ENCODE measurements at places on chromosomes 1 and 21.

GRCh38 chr1:119743776-119744597, 24.7 kb downstream of the HMGCS2 start:
- peak; percentile 64 for DNase-seq

GRCh38 chr1:209268479-209268878, 315.0 kb upstream of the CAMK1G start:
- no peak for DNase-seq

DNA sequence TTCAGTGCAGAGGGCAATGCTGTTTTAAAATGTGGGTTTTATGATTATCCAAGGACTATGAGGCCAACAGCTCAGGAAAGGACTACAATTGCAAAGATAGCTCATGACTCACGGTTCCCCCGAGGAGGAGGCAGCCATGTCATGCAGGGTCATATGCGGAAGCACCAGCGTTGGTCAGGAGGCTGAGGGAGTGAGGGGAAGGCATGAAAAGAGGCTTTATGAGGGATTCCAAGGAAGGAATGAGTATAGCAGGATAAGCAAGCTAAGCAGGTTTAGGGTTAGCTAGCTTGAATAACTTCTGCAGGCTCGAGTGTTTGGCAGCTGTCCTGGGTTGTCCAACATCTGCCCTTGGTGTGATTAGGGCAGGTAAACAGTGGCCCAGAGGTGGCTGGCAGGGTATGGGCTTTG, 495.1 kb downstream of the SETD4 start:
- DNase-seq = no peak

- DNase-seq = no peak
Measured at GRCh38 chr1:224541901-224542630, 74.1 kb upstream of the CNIH3 start.

- no peak for DNase-seq
Measured at GRCh38 chr1:207890136-207890738, 20.7 kb downstream of the CD34 start.

GRCh38 chr1:225870911-225871310, 11.3 kb downstream of the TMEM63A start:
- DNase-seq = no peak

DNA sequence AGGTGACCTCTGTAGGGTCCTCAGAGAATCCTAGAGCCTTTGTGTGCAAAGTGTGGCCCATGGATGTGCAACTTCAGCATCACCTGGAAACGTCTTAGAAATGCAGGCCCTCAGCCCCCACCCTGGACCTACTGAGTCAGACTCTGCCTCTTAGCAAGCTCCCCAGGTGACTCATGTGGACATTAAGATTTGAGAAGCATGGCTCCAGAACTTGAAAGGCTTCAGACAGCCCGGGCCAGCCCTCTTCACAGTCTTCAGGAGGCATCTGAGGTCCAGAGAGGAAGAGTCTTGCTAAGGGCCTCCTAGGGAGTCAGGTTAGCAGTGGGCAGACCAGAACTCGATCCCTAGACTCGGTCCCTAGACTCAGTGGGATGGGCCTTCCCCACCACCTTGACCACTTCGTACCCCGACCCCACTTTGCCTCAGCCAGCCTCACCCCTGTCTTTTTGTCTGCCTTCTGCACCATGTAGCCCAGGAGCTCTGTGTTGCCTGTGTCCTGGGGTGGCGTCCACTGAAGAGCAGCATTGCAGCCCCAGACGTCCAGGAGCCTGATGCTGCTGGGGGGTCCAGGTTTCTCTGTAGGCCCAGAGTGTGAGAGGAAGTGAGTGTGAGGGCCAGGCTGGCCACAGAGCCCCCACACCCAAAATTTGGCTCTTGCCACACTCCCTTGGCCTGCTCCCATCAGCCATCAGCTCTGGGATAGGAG, 4.8 kb downstream of the MYBPH start:
- DNase-seq = no peak

- no peak for DNase-seq
Measured at GRCh38 chr1:110211496-110212168, 1.5 kb downstream of the KCNC4 start.

DNA sequence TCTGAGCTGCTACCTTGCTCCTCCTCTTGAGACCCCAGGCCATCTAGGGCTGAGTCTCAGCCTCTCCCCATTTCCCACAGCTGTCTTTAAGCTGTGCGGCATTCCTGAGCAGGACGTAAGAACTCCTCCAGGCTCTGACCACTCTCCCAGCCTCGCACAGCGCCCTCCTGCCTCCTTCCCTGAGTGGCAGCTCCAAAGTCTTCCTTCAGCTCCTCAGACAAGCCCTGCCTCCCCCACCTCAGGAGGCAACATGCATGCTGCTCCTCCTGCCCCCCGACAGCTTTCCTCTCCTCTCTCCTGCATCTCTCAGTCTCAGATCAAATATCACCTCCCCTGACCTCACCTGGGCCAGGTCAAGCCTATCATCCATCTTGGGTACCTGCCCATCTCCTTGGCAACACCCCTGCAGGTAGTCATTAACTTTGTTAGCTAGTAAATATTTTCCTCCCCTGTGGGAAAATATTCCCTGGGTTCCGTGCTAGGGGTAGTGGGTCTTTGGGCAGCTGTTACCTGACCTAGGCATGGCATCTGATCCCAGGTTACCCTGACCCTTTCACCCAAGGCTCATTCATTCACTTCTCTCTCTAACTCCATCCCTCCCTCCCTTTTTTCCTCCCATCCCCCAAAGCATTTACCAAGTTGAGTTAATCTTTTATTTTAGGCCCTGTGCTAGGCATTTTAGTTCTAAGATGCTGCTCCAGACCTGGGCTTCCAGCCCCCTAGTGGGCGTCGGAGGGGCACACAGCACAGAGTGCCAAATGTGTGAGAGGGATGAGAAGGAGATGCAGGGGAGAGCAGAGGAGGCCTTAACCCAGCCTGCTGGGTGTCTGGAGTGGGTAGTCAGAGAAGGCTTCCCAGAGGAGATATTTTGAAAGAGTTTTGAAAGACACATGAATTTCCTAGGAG, 419.9 kb downstream of the PTPRU start:
- no peak for DNase-seq

DNA sequence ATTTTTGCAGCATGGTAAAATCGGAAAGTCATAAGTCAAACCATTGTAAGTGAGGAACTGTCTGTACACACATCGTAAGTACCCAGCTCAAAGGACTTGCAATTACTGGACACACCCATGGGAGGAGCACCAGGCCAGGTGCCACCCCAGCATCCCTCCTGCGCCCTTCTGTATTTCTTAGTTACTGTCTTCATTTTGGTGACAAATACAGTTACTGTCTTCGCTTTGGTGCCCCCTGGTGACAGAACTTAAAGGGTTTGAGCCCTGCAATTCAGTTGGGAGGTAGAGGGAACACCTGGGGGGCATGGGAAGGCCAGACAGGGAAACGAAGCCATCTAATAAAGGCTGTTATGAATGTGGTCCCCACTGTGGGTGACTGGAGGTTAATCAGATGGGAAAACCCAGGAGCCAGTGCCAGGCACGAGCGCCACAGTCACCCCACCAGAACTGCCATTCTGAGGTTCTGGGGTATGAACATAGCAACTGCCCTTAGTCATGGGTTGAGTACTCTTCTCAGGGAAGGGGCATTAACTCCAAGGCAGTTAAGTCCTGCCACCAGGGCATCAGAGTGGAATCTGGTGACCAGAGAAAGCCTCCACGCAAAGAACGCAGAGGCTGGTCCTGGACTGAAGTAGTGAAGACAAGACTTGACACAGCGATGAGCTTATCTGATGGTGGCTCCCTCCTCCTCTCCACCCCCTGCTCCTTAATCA, 612.9 kb downstream of the PTPRU start:
- DNase-seq = peak; percentile 15

GRCh38 chr1:166811691-166812090, 27.6 kb upstream of the POGK start:
- no peak for DNase-seq

- DNase-seq = no peak
Measured at GRCh38 chr21:37828556-37828955, 87.7 kb downstream of the KCNJ6 start.

GRCh38 chr1:111736548-111737215, 2.5 kb downstream of the INKA2 start:
- no peak for DNase-seq

- no peak for DNase-seq
Measured at GRCh38 chr1:208187499-208188041, 56.6 kb downstream of the PLXNA2 start.

DNA sequence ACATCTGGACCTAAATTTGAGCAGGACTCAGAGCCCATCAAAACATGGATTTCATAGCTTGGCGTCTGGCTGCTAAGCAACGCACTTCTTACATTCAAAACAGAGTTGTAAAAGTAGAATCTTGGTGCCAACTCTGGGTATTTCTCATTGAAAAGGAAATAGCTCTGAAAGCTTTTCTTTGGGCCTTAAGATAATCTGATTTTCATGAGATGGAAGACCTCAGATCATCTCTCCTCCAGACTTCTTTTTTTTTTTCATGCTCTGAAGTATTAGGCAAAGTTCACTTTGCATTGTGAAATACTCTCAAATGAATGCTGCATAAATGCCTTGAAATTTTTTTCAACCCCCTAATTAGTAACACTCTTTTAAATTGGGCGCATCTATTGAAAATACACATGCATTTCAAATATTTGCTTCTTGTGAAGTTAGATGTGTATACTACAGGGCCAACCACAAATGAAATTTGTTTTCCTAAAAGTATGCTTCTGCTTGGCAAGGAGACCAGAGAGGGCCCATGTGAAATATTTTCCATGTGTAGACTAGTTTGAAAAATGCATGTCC, 4.2 kb downstream of the ADAMTS5 start:
- DNase-seq = no peak

DNA sequence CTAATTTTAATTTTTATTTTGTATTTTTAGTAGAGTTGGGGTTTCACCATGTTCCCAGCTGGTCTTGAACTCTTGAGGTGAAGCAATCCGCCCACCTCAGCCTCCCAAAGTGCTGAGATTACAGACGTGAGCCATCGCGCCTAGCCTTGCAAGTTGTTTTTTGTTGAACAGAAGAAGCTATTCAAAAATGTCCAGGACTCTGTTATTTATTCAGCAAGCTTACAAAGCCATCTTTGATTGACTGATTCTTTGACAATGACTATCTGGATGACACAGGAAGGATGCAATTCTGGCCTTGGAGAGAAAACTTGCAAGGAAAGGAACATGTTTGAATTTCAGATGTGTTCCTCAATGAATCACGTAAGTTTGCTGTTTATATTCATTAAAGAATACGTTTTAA, 63.5 kb downstream of the MAP3K7CL start:
- DNase-seq = no peak

GRCh38 chr1:32220746-32221580, 1.2 kb downstream of the TMEM234 start:
- DNase-seq = no peak

- no peak for DNase-seq
Measured at GRCh38 chr1:38451541-38451993, 405.0 kb upstream of the POU3F1 start.

DNA sequence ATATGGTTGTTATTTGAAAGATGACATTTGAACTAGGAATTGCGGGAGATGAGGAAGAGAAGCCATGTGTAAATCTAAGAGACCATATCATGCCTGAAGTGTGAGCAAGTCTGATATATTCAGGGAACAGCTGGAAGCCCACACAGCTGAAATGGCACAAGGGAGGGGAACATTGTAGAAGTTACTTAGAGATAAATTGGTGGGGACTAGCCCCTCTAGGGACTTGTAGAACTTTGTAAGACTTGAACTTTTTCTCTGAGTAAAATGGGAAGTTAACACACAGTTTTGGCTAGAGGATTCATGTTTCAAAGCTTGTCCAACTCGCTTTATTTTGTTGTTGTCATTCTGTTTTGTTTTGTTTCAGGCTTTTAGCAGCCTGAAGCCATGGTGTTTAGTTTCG, 216.4 kb downstream of the FMN2 start:
- no peak for DNase-seq

DNA sequence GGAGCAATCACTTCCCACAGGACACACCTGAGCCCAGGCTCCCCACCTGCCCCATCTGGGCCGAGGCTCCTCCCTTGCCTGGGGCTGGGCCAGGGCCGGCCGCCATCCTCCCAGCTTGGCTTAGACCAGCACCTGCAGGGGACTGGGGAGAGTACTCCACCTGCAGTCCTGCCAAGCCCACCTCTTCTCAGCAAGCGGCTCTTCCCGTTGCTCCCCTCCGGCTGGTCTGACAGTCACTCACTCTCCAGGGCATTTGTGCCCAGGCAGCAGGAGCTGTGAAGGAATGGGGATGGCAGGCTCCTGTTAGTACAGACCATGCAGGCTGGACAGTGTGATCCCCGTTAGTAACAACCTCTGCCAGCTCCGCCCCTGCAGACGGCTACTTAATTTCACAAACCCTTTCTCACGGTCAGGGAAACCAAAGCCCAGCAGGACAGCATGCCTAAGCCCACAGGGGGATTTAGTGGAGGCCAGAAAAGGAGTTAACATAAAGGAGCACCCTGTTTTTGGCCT, at the start of gene FYB2:
Gene FYB2 (minus strand): TSS at position 18 of the 513 bp plus-strand sequence. CDS start 114 bp downstream, outside the sequence.
- DNase-seq = no peak

DNA sequence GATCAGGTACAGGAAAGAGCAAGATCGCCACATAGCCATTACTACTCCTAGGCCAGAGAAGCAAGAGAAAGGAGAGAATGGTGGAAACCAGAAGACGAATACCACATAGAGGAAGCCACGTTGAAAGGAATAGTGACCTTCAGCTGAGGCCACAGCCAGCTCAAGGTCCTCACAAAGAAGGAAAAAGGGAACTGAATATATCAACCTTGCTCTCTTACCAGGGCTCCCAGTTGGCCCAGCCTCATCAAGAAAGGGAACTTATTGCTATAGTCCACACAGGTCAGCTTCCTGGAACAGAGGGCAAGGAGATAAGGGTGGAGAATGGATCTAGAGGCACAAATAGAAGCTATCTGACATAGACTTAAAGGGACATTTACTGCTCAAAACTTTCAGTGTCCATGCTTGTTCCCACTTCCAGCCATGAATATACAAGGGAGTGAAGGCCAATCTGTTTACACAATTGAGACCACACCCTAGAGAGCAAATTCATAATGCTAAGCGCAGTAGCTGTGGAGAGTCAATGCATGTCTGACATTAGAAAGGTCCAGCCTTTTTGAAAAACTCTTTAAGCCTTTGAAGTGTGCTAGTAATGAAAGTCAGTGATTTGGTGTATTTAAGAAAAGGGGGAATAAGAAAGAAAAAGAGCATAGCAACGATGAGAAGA, 120.7 kb upstream of the ZC3H11B start:
- no peak for DNase-seq

- no peak for DNase-seq
Measured at GRCh38 chr1:46315669-46316403, 12.3 kb downstream of the UQCRH start.

DNA sequence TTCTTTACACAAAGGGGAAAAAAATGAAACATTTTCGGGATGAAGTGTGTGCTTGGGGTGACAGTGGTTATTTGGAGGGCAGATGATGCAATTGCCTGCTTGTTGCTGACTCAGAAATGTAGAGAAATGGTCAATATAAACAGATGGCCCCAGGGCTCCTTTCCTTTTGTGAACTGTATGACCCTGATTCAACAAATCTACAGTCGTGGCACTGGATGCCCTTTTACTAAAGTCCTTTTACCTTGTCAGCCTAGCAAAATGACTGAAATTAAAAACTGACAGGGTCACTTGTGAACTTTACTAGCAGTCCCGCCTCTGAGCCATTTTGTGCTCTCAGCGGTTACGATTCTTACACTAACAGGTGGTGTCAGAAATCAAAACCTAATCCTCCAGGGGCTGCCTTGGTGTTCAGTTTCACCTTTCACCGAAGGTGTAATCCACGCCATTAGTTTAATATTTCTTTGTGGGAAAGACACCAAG, 49.8 kb downstream of the GREM2 start:
- no peak for DNase-seq

- no peak for DNase-seq
Measured at GRCh38 chr1:183638649-183639387, 3.2 kb upstream of the ARPC5 start.
